ENCODE measurements at places on chromosomes 2 and 18. TPM values are rescaled to one million over a fixed set of nuclear protein-coding genes. Genes with fewer than 3 reads are reported as not detected.

LAMA3 gene
- total RNA-seq = 1,329 TPM

RGPD3 gene
- not detected for total RNA-seq

MC4R gene
- not detected for total RNA-seq

TDRD15 gene
- not detected for total RNA-seq

SIX3 gene
- not detected for total RNA-seq

AQP12A gene
- total RNA-seq = not detected

ACTG2 gene
- total RNA-seq = 2.2 TPM

TBR1 gene
- not detected for total RNA-seq

PDE6D gene
- total RNA-seq = 16.2 TPM

OSR1 gene
- 9.4 TPM for total RNA-seq

HS1BP3 gene
- 20.5 TPM for total RNA-seq

IGFBP2 gene
- 1,729 TPM for total RNA-seq

UGT1A8 gene
- total RNA-seq = under 0.01 TPM

FBXO48 gene
- 1.3 TPM for total RNA-seq

HDAC4 gene
- total RNA-seq = 20.2 TPM

CAVIN2 gene
- 10.2 TPM for total RNA-seq

CMPK2 gene
- total RNA-seq = 0.50 TPM

TEX44 gene
- not detected for total RNA-seq

CNTNAP5 gene
- total RNA-seq = not detected

PRKAG3 gene
- not detected for total RNA-seq

SLC14A1 gene
- total RNA-seq = not detected

GAL3ST2 gene
- total RNA-seq = not detected

CXCR2 gene
- 0.17 TPM for total RNA-seq

ERBB4 gene
- total RNA-seq = not detected

SYT4 gene
- not detected for total RNA-seq

AMMECR1L gene
- total RNA-seq = 29.8 TPM

LYG1 gene
- 0.31 TPM for total RNA-seq

DDX1 gene
- 88.2 TPM for total RNA-seq

HK2 gene
- total RNA-seq = 56.1 TPM

CAD gene
- total RNA-seq = 68.9 TPM

FKBP7 gene
- 0.99 TPM for total RNA-seq

SERPINB2 gene
- total RNA-seq = 15.9 TPM
